Activated T-cell treated with anti-CD3 and anti-CD28 coated beads, Interleukin-2, amount 50 U/mL, for 72 hours (primary cell): ENCODE measurements at places on chromosomes 7 and 10. TPM values are rescaled to one million over a fixed set of nuclear protein-coding genes. Genes with fewer than 3 reads are reported as not detected.

The SEC31B gene
- 76.5 TPM for total RNA-seq

The PROSER2 gene
- total RNA-seq, result 1.1 TPM

The ZNF786 gene
- 5.6 TPM for total RNA-seq

GRCh38 chr10:107230887-107231286 is 66.4 kb upstream of the SORCS1 start:
- DNase-seq, result no peak

DNA sequence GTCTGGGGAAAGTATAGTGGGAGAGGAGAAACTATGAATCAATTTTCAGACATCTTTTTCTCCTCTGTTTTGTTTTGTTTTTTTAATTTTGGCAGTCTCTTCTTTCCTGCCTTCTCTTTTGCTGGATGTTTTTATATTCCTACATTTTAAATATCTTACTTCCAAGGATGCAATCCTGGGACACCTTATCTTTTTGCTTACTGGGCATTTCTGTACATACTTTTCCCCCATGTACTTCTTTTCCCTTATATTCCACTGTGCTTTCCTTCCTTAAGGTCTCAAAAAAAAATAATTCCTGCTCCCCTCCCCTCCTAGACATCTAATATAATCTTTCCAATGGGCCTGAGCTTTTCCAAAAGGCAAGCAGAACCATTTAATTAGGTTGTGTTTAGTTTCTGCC is 701.1 kb downstream of the NRG3 start:
- DNase-seq, result no peak

- DNase-seq, result no peak
Measured at GRCh38 chr7:5408777-5409176, 14.9 kb downstream of the TNRC18 start.

DNA sequence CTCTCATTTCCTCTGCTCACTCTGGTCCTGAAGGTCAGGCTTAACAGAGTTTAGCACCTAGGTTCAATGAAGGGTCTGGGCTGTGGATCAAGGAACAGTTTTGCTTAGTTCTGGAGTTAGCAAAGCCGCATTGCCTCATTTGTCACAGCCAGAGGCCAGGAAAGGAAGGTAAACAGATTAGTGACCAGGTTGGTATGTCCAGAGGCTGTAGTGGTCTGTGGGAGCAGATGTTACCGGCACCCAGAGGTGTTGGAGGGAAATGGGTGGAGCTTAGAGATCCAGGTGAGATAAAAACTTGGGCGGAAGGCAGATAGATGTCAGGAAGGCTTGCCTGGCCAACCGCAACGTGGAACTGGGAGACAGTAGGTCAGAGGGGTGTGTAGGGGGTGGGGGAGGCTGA is 36.6 kb upstream of the ZMIZ2 start:
- no peak for DNase-seq

DNA sequence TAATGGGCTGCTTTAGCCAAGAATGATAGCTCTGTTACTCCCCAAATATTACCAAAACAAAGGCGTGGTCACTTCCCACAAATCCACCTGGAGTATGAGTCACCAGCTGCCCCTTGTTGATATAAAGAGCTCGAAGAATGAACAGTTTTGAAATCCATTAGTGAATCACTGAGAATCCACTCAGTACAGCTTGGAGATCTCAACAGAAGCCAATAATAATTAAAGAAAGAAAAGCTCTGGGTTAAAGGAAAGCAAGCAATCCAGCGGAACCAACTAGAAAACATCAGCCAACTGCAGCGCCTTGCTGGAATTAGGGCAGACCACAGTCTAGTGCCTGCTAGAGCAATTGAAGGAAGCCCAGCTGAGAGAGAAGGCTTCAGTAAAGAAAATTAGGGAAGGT is 576.0 kb upstream of the C7orf33 start:
- DNase-seq, result no peak

- DNase-seq, result no peak
Measured at GRCh38 chr10:103980288-103980906, 13.5 kb downstream of the SLK start.

GRCh38 chr10:36608866-36609265 is 516.5 kb upstream of the ANKRD30A start:
- no peak for DNase-seq

DNA sequence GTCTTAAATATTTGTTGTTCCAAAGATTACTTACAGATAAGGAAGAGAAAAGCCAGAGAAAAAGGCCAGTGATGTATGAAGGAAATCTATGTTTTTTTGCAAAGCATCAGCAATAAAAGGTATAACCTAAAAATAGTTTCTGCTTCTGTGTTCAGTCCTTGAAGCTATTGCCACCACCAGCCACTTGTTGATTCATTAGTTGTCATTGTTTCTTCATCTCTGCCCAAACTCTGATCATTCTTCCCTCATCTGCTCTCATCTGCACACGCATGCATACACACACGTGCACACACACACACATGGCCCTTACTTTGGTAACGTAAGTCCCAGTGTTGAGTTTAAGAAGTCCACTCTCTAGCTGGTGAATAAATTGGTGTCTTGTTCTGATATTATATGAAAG is 540.7 kb downstream of the GATA3 start:
- no peak for DNase-seq

DNA sequence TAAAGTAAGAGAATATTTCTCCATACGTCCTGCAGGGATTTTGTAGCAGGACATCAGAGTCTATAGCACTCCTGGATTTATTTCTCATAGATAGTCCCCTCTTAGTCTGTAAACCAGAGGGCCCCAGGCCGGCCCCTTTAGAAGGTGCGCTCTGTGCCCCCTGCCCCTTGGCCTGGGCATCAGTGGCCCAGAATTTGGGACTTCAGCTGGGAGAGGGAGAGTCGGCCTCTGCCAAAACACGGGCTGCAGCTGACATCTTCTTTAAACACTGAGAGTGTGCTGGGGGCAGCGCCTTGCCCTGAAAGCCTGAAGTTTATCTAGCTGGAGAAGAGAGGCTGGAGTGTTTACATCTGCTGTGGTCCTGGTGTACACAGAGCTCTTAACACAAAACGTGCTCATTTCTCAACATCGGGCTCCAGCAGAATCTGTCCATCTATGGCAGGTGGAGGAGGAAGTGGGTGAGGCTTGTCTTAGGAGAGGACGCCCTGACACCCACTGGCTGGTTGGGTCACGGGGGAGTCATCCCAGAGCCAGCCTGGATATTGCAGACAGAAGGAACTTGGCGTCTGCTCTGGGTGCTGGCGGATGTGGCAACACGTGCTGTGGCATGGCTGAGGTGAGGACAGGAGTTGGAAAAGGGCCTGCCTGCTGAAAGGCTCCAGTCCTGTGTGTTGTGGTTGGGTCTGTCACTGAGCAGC is 5.0 kb upstream of the TACR2 start:
- DNase-seq, result no peak

DNA sequence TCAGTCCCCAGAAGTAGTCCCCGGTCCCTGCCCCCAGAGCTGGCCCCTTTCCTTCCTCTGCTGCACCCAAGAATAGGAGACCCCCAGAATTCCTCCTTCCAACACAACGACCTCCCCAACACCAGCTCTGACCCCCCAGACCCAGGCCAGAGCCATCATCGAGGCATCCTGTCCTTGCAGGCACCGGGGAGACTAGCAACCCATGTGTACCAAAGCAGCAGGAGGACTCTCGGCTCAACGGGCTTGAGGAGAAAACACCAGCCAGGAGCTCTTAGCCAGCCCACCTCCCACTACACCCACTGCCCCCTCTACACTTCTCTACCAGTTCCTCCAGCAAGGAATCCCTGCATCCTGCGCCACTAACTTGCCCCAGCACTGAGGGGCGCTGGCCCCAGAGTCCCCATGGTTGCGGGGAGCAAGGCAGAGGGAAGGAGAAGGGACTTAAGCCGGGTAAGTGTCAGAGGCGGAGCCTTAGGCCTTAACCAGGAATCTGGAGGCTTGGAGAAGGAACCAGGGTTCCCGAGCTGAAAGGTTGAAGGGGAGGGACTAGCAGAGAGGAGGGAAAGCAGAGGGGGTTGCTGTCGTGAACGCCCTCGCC is 3.9 kb downstream of the GRID1 start:
- no peak for DNase-seq

DNA sequence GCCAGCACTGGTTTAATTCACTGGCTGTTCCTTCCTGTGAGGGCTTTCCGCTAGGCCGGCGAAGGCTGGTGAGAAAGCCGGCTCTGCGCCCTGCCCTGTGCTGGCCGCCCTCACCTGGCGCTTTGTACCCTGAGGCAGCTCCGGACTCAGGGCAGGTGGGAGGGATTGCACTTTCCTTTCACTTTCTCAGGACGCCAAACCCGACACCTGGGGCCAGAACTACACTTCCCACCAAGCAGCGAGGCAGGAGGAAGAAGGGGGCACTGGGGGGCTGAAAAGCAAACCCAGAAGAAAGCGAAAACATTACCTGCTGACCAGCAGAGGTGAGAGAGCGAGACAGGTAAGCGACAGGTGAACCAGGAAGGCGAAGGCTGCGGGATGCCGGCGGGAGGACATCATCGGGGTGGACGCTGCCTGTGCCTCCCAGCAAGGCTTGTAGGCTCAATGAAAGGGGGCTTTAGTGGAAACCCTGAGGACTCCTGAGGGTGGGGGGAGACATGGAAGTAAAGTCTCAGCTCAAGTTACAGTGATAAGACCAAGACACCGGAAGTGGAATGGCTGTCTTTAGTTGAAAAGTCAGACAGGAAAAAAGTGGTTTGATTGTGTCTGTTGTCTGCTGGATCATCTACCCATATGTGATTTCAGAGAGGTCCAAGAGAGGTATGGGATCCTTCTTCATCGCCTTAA is at the start of gene RAB19:
TSS of gene RAB19 (plus strand) at position 181 of the 687 bp plus-strand sequence. CDS start 3,589 bp downstream, outside the sequence.
- DNase-seq, result peak; percentile 63
